ENCODE measurements at places on chromosomes 12 and 14. TPM values are rescaled to one million over a fixed set of nuclear protein-coding genes. Genes with fewer than 3 reads are reported as not detected.
A peak's percentile ranks its signal among the peaks of the same experiment; 100 is the strongest.

The DTX1 gene
- total RNA-seq = 55.6 TPM

The KRT75 gene
- not detected for total RNA-seq

The GZMH gene
- 14.0 TPM for total RNA-seq

The MIPOL1 gene
- total RNA-seq = 11.0 TPM

The TMEM233 gene
- not detected for total RNA-seq

The GRIN2B gene
- 0.05 TPM for total RNA-seq

DNA sequence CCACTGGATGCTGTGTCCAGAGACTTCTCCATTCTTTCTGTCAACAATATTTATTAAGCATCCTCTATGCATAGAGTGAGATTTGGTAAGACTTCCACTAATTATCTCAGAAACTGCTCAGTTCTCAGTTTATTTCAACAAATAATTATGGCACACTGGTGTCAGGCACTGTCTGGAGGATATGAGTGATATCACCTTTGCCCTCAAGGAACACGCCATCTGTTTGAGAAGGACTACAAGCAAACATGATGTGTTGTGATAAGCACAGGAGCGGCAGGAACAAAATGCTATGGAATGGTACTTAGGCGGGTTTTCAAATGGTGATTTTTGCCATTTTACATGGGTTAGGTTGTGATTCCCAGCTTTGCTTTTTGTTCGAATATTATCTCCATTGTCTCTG is 229.2 kb downstream of the DPF3 start:
- no peaks in the 10 kb centered on the region for H3K36me3 ChIP-seq
- no peaks in the 10 kb centered on the region for H3K27me3 ChIP-seq
- no peak for DNase-seq
- H3K4me1 ChIP-seq = no peaks in the 10 kb centered on the region
- no peak overlapping the region for H3K4me3 ChIP-seq

GRCh38 chr14:73261520-73262426 is 24.5 kb downstream of the PAPLN start:
- H3K27ac ChIP-seq = no peak overlapping the region
- H3K4me1 ChIP-seq = no peaks in the 10 kb centered on the region
- no peaks in the 10 kb centered on the region for H3K36me3 ChIP-seq
- no peaks in the 10 kb centered on the region for H3K27me3 ChIP-seq
- DNase-seq = peak; percentile 69

DNA sequence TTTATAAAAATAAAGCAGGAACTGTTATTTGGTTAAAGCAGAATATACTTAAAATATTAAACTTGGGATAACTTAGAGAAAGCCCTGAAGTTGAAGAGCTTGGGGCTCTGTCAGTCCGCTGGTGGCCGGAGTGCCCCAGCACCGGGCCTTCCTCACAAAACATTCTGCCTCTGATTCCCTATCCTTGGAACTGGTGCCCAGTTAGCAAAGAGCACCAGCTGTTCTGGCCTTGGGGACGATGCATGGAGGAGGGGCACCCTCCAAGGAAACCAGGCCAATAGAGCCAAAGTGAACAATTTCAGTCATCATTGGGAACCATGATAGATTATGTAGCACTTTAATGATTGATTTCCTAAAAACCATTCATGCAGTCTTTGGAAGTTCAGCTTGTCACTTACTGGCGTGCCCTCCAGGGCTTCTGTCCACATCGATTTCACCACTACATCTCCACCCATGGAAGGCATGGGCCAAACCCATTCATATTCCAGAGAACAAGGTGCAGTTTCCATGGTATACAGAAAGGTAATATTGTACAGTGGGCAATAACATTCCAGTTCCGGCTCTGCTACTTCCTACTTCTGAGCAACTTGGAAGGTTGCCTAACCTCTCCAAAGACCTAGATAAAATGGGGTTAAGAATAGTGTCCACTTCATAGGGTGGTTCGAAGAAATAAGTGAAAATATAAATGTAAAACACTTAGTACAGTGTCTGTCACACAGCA is 145.9 kb downstream of the ETV6 start:
- no peak overlapping the region for H3K4me3 ChIP-seq
- peaks cover 74% of the 10 kb centered on the region for H3K4me1 ChIP-seq
- H3K27me3 ChIP-seq = no peaks in the 10 kb centered on the region
- no peaks in the 10 kb centered on the region for H3K36me3 ChIP-seq
- no peak overlapping the region for H3K27ac ChIP-seq

- H3K27me3 ChIP-seq = no peaks in the 10 kb centered on the region
- DNase-seq = no peak
- H3K4me3 ChIP-seq = no peak overlapping the region
- peaks cover 12% of the 10 kb centered on the region for H3K4me1 ChIP-seq
- no peaks in the 10 kb centered on the region for H3K36me3 ChIP-seq
- H3K27ac ChIP-seq = no peak overlapping the region
Measured at GRCh38 chr12:102496591-102496990, 16.2 kb upstream of the IGF1 start.

GRCh38 chr12:125208334-125208733 is 143.1 kb downstream of the AACS start:
- H3K4me1 ChIP-seq = no peaks in the 10 kb centered on the region
- H3K27ac ChIP-seq = no peak overlapping the region
- no peaks in the 10 kb centered on the region for H3K36me3 ChIP-seq
- no peak for DNase-seq

DNA sequence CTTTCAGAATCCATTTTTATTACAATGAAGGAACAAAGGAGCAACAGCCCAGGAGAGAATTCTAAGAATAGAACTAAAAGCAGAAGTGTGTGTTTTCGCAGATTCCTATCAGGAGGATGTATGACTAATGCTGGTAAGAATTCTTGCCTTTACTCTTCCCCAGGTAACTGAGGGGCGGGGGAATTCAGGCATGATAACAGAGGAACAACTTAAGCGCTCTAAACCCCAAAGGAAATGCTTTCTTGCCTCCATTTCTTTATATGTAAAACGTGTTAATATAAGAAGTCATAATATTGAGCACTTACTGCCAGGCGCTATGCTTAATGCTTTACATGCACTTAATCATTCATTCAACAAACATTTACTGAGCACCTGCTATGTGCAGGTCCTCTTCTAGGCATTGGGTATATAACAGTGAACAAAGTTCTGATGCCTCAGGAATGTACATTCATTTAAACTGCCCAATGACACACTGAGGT is 4.5 kb downstream of the HCAR1 start:
- H3K27ac ChIP-seq = peak overlapping the region; percentile 52
- no peaks in the 10 kb centered on the region for H3K36me3 ChIP-seq
- peak overlapping the region; percentile 32 for H3K4me3 ChIP-seq
- H3K4me1 ChIP-seq = peaks cover 12% of the 10 kb centered on the region
- DNase-seq = no peak

GRCh38 chr14:55605793-55606192 is 25.8 kb downstream of the KTN1 start:
- no peaks in the 10 kb centered on the region for H3K27me3 ChIP-seq
- H3K4me3 ChIP-seq = no peak overlapping the region
- H3K4me1 ChIP-seq = peaks cover 5% of the 10 kb centered on the region
- H3K27ac ChIP-seq = no peak overlapping the region

- H3K36me3 ChIP-seq = no peaks in the 10 kb centered on the region
- no peaks in the 10 kb centered on the region for H3K27me3 ChIP-seq
- no peak overlapping the region for H3K4me3 ChIP-seq
- no peak for DNase-seq
- no peak overlapping the region for H3K27ac ChIP-seq
- peaks cover 16% of the 10 kb centered on the region for H3K4me1 ChIP-seq
Measured at GRCh38 chr12:130719263-130719859, 3.3 kb upstream of the RIMBP2 start.

GRCh38 chr14:41062826-41063225 is 543.9 kb upstream of the LRFN5 start:
- no peak for DNase-seq
- H3K27me3 ChIP-seq = no peaks in the 10 kb centered on the region
- H3K4me1 ChIP-seq = no peaks in the 10 kb centered on the region
- H3K36me3 ChIP-seq = no peaks in the 10 kb centered on the region
- H3K27ac ChIP-seq = no peak overlapping the region
- H3K4me3 ChIP-seq = no peak overlapping the region

- no peak overlapping the region for H3K4me3 ChIP-seq
- no peaks in the 10 kb centered on the region for H3K27me3 ChIP-seq
- no peak for DNase-seq
- no peak overlapping the region for H3K27ac ChIP-seq
Measured at GRCh38 chr12:127928615-127929571, 338.1 kb upstream of the TMEM132C start.

GRCh38 chr12:125296701-125297100 is 231.5 kb downstream of the AACS start:
- no peak overlapping the region for H3K4me3 ChIP-seq
- H3K4me1 ChIP-seq = no peaks in the 10 kb centered on the region
- no peak for DNase-seq

DNA sequence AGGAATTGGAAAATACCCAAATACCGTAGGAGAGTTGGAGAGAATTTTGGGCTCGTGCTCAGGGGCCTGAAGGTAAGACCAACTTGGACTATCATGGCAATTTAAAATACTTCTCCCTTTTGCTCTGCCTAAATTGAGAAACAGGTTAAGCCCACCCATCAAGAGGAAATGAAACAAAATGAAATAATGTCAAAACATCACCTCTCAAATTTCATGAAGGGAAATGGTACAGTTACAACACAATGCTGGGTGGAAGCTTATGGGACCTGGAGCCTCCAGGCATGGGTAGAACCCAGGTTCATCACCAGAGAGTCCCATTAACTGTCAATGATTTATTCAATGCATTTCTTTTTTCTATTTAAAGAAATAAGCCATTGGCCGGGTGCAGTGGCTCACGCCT is 33.7 kb downstream of the FOS start:
- peaks cover 7% of the 10 kb centered on the region for H3K4me1 ChIP-seq
- H3K27ac ChIP-seq = no peak overlapping the region
- no peaks in the 10 kb centered on the region for H3K27me3 ChIP-seq
- H3K36me3 ChIP-seq = no peaks in the 10 kb centered on the region
- H3K4me3 ChIP-seq = no peak overlapping the region

DNA sequence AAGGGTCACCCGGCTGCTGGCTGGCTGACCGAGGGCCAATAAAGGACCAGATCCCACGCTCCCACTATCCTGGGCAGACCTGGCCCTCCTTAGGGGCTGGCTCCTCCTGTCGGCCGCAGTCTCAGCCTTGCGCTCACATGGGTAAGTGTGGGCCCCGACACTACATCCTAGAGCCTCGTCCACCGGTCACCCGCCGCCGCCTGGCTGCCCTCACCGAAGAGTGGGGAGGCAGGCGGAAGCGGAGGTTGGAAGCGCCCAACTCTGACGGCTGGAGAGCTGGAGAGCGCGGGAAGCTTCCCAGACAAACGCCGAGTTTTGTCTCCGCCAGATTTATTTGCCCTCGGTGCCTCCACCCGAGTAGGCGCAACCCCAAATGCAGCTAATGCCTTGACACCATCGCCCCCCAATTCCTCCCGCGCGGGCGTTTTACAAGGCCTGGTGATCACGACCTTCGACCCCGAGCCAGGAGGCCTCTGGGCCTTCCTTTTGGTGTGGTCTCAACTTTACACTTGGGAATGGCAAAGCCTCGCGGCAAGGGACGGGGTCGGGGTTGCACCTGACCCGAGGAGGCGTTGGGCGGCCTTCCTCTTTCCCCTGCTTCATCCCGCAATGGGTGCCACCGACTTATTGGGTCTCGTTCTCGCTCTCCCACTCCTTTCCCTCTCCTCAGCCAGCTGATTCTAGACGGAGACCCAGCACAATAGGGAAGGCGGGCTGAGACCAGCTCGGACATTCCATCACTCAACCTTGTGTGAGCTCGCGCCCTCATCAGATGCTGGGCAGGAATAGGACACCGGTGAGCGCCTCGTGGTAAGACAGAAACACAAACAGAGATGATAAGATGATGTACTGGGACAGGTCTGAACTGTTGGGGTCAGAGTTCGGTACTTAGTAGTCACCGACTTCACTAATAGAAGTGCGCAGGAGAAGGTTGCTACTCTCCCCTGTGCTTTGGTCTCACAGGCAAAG is 78.3 kb upstream of the ANO4 start:
- peak; percentile 65 for DNase-seq
- H3K36me3 ChIP-seq = no peaks in the 10 kb centered on the region
- peak overlapping the region; percentile 20 for H3K4me3 ChIP-seq
- peaks cover 23% of the 10 kb centered on the region for H3K27me3 ChIP-seq
- peaks cover 13% of the 10 kb centered on the region for H3K4me1 ChIP-seq

- H3K4me1 ChIP-seq = no peaks in the 10 kb centered on the region
- no peaks in the 10 kb centered on the region for H3K36me3 ChIP-seq
- no peak overlapping the region for H3K4me3 ChIP-seq
- no peak for DNase-seq
- no peaks in the 10 kb centered on the region for H3K27me3 ChIP-seq
- no peak overlapping the region for H3K27ac ChIP-seq
Measured at GRCh38 chr12:129186952-129187351, 333.7 kb downstream of the GLT1D1 start.

DNA sequence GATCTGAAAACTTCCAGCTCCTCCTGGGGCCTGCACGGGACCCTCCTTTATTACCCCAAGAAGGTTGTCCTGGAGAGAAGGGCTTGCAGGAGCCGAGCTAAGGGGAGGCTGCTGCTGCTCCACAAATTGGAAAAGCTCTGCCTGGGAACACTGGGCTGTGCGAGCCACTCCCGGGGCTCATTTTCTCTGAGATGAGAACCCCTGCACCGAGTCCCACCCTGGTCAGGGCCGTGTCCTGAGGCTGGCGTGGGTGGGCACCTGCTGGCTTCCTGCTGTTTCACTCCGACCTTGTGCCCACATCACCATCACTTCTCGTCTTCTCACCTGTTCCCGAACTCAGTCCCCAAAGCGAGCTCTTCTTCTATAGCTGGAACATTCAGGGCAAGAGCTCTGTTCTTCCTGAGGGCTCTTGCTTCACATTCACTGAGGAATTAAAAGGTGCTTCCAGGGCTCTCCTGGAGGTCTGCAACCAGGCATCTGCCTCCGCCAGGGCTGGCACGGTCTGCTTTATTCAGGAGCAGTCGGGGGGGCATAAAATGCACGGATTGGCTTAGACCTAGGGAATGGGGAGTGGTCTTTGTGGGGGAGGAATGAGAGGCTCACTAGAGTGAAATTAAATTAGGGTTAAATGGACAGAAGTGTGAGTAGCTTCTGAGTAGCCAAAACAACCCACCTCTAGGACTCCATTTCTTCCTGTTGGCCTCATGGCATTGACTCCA is 98.5 kb downstream of the ADGRD1 start:
- H3K4me1 ChIP-seq = no peaks in the 10 kb centered on the region
- no peaks in the 10 kb centered on the region for H3K27me3 ChIP-seq
- no peak overlapping the region for H3K27ac ChIP-seq
- H3K4me3 ChIP-seq = no peak overlapping the region

- peaks cover 41% of the 10 kb centered on the region for H3K4me1 ChIP-seq
- H3K27me3 ChIP-seq = no peaks in the 10 kb centered on the region
- H3K27ac ChIP-seq = peak overlapping the region; percentile 88
- peak overlapping the region; percentile 75 for H3K4me3 ChIP-seq
- H3K36me3 ChIP-seq = peaks cover 50% of the 10 kb centered on the region
Measured at GRCh38 chr12:107759410-107759809, 1.5 kb downstream of the PRDM4 start.

DNA sequence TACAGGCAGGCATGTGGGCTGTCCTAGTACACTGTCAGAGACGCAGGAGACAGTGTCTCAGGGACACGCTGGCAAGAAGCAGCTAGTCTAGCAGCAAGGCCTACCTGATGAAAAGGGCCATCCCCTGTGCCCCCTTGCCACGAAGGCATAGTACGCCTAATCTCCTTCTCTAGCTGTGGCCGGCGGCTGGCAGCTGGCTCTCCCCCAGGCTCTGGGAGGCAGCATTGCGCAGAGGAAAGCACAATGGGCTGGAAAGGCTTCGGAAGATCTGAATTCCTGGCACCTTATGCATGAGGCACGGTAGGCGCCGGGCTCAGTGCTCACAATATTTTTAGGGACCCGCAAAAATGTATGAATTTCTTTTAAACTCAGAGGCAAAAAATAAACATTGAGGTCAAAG is 16.0 kb upstream of the PLEKHH1 start:
- H3K36me3 ChIP-seq = no peaks in the 10 kb centered on the region
- no peak overlapping the region for H3K27ac ChIP-seq
- peaks cover 44% of the 10 kb centered on the region for H3K4me1 ChIP-seq
- DNase-seq = no peak
- H3K27me3 ChIP-seq = no peaks in the 10 kb centered on the region

Data from spleen (tissue), 13 donors.